CD8-positive, alpha-beta memory T cell (primary cell): ENCODE measurements at places on chromosomes 2 and 18. TPM values are rescaled to one million over a fixed set of nuclear protein-coding genes. Genes with fewer than 3 reads are reported as not detected.

ACMSD gene
- not detected for total RNA-seq

CNTNAP5 gene
- not detected for total RNA-seq

FZD7 gene
- total RNA-seq: 0.55 TPM

GAL3ST2 gene
- 0.16 TPM for total RNA-seq

KIF5C gene
- total RNA-seq: 18.2 TPM

IL36G gene
- not detected for total RNA-seq

DNA sequence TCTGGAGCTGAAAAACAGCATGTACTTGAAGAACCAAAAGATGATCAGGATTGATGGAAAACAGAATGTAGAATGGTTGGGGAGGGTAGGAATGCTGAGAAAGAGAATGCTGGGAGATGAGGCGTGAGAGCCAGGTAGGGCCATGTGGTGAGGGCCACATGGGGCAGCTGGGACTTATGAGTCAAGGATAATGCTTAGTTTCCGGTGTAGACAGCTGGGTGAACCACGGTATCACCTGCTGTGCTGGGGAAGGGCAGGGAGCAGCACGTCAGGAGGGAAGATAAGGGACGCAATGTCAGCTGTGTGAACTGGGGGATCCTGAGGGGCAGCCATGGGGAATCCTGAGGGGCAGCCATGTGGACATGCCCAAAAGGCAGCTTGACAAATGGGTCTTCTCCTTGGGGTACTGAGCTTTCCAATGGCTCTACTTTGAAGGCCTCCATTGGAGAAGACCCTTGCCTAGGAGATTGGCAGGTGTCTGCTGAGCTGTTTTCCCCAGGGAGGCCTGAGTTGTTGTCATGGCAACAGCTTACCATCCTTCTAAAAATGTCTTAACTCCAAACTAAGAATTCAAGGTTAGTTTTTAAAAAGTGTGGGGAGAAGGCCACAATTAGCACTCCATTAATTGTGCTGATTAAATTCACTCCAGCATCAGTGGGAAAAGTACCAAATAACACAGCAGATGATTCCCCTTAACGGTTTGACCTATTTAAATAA lies 51.1 kb downstream of the MTHFD2 start:
- no peak overlapping the region for H3K4me3 ChIP-seq
- no peaks in the 10 kb centered on the region for H3K36me3 ChIP-seq
- no peak for DNase-seq

GRCh38 chr2:196248467-196249094 lies 77.2 kb upstream of the STK17B start:
- H3K36me3 ChIP-seq: no peaks in the 10 kb centered on the region
- no peak overlapping the region for H3K27ac ChIP-seq
- peaks cover 51% of the 10 kb centered on the region for H3K4me1 ChIP-seq
- H3K4me3 ChIP-seq: no peak overlapping the region
- no peaks in the 10 kb centered on the region for H3K27me3 ChIP-seq
- no peak for DNase-seq

GRCh38 chr18:3380384-3380961 lies 69.5 kb upstream of the TGIF1 start:
- DNase-seq: no peak
- no peaks in the 10 kb centered on the region for H3K4me1 ChIP-seq
- H3K4me3 ChIP-seq: no peak overlapping the region
- H3K27me3 ChIP-seq: no peaks in the 10 kb centered on the region
- no peak overlapping the region for H3K27ac ChIP-seq

GRCh38 chr2:7030810-7031209 lies 113.6 kb downstream of the RNF144A start:
- no peak for DNase-seq
- H3K36me3 ChIP-seq: peaks cover 32% of the 10 kb centered on the region
- peaks cover 5% of the 10 kb centered on the region for H3K4me1 ChIP-seq
- no peak overlapping the region for H3K27ac ChIP-seq
- H3K27me3 ChIP-seq: no peaks in the 10 kb centered on the region

DNA sequence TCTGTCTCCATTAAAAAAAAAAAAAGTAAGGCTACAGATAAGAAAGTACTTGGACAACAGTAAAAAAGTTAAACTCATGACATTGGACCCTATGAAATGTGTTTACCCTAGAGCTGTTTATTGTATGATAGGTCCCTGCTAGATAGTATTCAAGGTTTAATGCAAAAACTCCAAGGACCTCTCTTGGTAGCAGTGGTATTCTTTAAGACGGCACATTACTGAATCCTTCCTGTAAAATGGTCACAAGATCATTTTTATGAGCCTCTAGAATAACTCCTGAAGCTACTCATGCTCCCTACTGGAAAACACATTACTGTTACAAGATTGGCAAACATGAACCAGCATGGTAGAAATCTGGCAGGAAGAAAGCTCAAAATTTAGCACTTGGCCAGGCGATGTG lies 38.8 kb downstream of the GALM start:
- H3K36me3 ChIP-seq: no peaks in the 10 kb centered on the region
- DNase-seq: no peak
- H3K4me3 ChIP-seq: no peak overlapping the region
- H3K27ac ChIP-seq: no peak overlapping the region
- H3K27me3 ChIP-seq: no peaks in the 10 kb centered on the region

DNA sequence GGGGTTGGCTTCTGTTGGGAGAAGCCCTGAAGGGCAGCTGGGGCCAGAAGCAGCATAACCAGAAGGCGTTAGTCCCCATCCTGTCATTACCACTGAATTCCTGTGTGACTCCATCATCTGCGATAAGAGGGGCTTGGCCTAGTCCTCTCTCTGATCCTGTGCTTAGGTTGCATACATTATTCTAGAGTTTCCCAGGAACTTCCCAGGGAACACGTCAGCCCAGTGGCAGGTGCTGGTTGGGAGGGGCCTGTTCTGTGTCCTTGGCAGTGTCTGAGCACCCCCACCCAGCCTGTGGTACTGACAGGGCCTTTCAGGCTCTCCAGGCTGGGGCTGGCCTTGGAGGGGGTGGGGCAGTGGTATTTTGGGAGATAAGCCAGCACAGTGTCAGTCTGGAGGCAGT lies 4.5 kb upstream of the TOGARAM2 start:
- no peaks in the 10 kb centered on the region for H3K36me3 ChIP-seq
- H3K27ac ChIP-seq: no peak overlapping the region
- no peaks in the 10 kb centered on the region for H3K27me3 ChIP-seq

GRCh38 chr2:103798291-103798690 lies 1036.5 kb downstream of the TMEM182 start:
- no peaks in the 10 kb centered on the region for H3K4me1 ChIP-seq
- H3K4me3 ChIP-seq: no peak overlapping the region
- no peaks in the 10 kb centered on the region for H3K27me3 ChIP-seq
- H3K36me3 ChIP-seq: no peaks in the 10 kb centered on the region
- H3K27ac ChIP-seq: no peak overlapping the region
- DNase-seq: no peak

DNA sequence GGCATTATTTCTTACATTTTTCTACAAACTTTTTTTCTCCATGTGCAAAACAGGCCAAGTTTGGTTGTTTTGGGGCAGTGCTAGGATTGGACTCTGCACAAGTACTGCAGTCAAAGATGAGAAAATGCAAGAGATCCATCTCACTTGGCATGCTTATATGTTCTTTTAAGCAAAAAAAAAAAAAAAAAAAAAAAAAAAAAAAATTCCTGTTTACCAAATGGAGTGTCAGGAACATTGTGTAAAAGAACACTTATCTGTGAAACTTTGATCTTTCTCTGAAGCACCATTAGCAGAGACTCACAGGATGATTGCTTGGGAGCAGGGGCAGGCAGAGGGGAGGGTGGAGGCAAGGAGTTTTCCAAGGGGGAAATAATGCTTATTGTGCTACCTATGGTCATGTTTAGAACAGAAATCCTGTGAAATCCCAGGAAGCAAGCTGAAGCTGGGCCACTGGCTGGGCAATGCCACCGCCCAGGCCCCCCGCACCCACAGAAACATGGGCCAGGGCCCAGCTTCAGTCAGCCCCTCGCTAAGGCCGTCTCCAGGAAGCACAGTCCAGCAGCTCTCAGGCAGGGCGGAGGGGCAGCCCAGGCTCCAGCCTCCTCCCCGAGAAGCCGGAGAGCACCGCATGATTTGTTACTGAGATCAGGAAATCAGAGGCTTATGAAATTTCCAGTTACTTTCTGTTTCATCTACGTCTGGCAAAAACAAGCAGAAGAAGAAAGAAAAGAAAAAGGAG lies 229.4 kb downstream of the ZNF516 start:
- H3K4me3 ChIP-seq: no peak overlapping the region
- H3K4me1 ChIP-seq: no peaks in the 10 kb centered on the region
- H3K27ac ChIP-seq: no peak overlapping the region
- no peaks in the 10 kb centered on the region for H3K36me3 ChIP-seq
- H3K27me3 ChIP-seq: no peaks in the 10 kb centered on the region

DNA sequence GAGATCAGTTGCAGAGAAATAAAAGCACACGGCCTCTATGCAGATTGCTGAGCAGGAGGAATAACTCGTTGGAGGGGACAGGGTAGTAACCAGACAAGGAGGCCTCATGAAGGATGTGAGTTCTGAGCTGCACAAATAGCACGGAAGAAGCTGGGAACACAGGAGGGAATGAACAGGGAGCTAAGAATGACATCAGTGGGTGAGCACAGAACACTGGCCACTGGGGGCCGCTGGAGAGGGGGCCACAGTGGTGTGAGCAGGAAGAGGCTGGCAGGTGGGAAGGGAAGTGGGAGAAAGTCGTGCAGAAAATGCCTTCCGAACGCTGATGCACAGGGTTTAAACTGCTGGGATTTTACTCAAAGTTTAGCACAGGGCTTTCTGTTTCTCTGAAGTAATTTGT lies 61.0 kb downstream of the ZAP70 start:
- no peaks in the 10 kb centered on the region for H3K27me3 ChIP-seq
- no peak for DNase-seq
- H3K36me3 ChIP-seq: no peaks in the 10 kb centered on the region
- no peak overlapping the region for H3K27ac ChIP-seq
- H3K4me3 ChIP-seq: no peak overlapping the region
- no peaks in the 10 kb centered on the region for H3K4me1 ChIP-seq
